Type B pancreatic cell (in vitro differentiated cells): ENCODE measurements at places on chromosomes 16 and 17.

DNA sequence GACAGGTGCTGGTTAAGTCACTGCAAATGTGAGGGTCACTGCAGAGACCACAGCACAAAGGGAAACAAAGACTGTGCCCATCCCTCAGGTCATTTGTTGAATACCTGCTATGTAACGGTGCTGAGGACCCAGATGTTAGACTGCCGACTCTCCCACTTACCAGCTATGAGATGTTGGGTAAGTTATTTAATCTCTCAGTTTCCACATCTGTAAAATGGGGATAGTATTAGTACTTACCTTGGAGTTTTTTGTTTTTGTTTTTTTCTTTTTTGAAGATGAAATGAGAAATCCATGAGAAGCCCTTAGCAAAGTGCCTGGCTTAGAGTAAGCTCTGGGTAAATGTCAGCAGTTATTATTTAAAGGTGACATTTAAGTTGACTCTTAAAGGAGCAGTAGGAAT is 50.5 kb upstream of the PMFBP1 start:
- DNase-seq, result no peak

- DNase-seq, result no peak
Measured at GRCh38 chr17:65385726-65386125, 175.7 kb downstream of the AXIN2 start.

DNA sequence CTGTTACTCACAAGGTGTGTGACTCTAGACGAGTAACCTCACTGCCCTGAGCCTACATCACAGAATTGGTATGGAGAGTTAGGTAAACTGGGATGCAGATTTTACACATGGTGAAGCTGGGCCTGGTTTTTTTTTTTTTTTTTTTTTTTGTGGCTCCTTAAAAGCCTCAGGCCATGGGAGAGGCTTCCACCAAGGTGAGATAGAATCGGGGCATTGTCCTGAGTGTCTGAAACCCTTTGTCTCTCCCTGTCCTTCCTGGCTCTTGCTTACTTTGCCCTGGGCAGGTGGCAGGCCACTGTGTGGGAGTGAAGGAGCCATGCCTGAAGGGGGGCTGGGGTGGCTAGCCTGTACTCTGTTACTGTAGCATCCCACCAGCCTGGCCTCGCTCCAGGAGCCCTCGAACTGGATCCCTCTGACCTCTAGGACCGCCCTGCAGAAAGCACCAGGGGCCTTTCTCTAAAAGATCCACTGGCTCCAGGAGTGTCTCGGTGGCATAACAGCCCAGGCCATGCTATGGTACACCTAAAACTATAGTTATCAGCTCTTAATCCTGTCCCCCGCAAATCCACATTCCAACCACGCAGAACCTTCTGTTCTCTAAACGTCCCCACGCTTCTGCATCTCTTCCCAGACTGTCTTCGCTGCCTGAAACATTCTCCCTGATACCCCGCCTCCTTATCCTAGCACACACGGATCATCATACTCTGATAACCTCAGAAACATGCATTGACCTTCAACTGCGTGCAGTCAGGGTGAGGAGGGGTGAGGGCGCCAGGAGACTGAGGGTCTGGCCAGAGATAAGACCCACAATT is 1.7 kb upstream of the SLC13A2 start:
- no peak for DNase-seq

DNA sequence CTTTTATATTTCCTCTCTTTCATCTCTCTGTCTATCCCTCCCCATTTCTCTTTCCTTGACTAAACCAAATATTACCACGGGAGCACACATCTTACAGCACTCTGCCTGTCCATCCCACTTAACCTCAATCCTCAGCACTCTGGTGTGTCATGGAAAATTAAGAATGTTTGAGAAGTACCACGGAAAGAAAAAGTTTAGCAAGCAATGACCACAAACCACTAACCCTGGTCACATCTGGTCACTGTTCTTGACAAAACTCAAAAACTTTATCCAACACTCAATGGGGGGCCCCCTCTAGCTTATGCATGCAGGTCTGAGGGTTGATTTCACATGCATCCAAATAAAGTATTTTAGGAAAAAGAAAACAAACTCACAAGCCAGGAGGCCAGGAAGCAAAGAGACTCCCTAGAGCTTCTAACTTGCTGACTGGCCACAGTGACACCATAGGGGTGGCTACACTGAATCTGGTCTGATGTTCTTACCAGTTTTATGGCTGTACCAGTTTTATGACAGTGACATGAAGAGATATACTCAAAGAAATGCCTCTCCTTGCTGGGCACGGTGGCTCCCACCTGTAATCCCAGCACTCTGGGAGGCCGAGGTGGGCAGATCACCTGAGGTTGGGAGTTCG is 229.2 kb downstream of the STX8 start:
- no peak for DNase-seq

GRCh38 chr17:74760404-74761105 is 12.1 kb downstream of the NHERF1 start:
- no peak for DNase-seq
